NCI-H774 (cell line): ENCODE measurements at places on chromosomes 4 and X.

DNA sequence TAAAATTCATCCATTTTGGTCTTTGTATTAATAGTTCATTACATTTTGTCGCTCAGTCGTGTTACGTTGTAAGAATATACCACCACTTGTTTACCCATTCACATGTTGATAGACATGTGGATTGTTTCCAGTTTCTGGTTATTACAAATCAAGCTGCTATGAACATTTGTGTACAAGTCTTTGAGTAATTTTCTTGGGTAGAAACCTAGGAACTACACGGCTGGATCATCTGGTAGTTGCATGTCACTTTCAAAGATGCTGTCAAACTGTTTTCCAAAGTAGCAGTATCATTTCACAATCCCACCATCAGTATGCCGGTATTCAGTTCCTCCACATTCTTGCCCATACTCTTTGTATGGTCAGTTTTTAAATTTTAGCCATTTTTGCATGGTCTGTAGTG, 98.0 kb downstream of the GASK1B start:
- no peak for DNase-seq

DNA sequence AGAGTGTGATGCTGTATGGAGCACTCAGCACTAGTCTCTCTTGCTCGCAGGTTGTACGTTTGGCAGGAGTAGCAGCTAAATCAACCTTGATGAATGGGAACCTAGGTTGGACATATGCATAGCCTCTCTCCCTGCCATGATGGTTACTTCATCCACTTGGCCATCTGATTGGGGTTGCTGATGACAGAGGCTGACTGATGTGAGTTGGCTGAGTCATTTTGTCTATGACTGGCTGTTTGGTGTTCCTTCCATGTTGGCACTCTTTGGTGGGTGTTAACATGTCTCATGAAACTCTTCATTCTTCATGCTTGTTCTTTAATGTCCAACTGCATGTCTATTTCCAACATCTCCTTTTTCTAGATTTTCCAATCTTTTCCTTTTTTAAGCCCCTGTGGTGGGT, 31.6 kb upstream of the SPARCL1 start:
- DNase-seq = no peak

DNA sequence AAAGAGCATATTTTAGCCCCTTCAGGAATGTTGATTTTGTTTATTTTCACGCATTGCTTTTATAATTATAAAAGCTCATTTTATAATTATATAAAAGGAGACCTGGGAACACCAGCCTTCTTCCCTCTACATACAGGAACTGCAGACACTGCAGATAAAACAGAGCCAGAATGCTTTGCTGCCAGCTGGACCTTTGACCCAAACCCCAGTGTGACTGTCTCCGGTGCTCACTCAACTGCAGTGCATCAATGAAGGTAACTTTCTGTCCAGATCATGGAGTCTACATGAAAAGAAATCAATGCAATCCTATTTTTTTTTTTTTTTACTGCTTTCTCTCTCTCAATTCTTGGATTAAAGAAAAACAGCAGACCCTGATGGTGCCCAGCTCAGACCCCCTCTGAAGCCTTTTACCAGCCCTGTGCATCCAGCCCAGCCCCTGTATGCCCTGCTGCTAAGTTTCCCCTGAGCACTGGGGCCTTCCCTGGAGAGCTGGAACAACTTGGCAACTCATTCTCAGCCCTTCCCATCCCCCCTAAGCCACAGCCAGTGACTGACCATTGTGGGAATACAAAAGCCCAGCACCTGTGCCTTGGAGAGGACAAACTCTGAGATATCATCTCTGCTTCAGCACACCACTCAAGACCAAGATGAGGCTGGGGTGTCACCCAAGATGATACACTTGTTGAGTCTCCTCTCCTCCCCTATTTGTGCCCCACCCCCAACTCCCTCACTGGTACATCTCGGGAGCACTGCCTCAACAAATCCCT, 182.1 kb downstream of the EVC2 start:
- DNase-seq = no peak

DNA sequence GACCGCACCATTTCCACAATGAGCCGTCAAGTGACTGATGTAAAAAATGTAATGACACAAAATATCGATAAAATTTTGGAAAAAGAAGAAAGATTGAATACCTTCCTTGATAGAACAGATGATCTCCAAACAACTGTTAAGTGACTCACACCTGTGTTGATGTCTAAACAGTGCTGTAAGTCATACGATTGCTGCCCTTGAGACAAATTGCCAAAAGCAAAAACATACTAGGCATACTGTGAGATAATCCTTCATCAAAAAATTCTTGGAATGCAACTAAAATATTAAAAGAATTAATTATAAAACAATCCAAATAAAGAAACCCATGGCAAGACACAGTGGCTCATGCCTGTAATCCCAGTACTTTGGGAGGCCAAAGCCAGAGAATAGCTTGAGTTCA, 53.4 kb downstream of the HNRNPD start:
- DNase-seq = no peak

DNA sequence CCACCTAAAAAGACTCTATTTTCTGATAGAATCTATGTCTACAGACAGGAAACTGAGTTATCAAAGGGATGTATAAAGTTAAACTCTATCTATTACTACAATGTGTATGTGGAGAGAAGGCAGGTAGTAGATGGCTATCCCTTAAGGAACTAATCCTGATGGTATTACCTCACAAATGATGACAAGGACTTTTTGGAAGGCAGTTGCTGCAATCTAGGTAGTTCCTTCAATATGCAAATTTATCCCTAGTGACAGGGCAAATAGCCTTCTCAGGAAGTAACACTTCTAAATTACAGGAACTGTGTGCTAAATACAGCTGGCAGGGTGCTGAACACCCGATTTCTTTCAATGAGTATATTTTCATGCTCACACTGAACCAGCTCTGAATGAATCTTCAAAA, 177.4 kb downstream of the COL25A1 start:
- DNase-seq = no peak

GRCh38 chrX:19672222-19672812, 157.0 kb upstream of the MAP3K15 start:
- DNase-seq = no peak

DNA sequence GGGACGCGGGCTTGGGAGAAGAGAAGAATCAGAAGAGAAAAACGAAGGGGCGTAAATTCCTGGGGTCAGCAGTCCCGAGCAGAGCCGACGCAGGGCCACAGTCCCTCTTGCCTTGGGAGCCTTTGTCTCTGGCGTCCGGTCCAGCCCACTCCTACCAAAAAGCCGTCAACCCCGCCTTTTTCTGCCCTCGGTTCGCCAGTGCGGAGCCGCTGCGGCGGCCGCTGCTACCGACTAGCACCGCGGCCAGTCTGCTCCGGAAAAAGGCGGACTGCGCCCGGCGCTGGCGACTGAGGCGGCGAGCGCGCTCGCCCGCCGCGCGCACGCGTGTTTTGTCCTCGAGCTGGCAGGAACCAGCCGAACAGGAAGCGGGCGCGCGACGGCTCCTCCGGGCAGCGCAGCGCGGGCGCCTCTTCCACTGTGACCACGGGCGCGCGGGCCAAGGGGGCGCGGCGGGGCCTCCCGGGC, 502 bp downstream of the HNRNPDL start:
- no peak for DNase-seq

DNA sequence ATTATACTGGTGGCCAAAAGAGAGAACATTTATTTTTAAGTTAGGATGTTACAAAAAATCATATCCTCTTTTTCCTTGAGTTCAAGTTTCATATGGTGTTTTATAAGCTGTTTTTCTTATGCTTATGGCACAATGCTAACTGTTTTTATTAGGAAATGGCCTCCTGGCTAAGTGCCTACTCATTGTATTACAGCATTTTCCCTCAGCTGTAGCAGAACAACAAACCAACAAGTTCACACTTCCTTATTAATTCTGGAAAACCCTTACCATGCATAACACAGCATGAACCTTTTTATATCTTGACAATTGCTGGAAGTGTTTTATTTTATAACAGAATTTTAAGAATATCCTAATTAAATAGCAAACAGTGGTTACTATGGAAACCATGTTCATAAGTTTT, 165.8 kb downstream of the GASK1B start:
- no peak for DNase-seq

- DNase-seq = peak; percentile 35
Measured at GRCh38 chr4:73257234-73257633, 1.4 kb downstream of the ANKRD17 start.

DNA sequence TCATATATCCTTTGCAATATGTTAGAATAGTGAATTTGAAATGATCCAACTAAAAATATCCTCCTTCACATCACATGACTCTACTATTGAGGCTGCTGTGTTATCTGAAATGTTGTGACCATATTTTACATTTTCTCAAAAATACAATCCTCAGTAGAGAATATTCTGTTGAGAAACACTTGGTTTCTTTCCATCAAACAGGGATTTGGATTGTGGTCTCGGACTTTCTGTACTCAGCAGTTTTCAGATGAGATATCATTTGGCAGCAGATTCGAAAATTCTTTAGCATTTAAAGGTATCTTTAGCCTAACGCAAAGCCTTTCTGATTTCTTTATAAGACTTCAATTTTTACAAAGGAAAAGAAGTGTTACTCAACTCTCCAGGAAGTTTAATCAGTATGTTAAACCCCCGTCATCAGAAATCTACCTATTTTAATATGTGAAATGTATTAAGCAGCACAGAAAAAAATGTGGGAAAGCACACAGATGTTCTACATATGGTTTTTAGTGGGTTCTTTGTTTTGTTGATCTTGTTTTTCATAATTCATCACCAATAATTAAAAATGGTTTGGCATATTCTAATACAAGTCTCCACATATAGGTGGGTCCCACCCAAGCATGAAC, 55.4 kb upstream of the ANXA3 start:
- no peak for DNase-seq

- no peak for DNase-seq
Measured at GRCh38 chrX:101460669-101461068, 24.6 kb upstream of the ARMCX4 start.

GRCh38 chr4:72991873-72992272, 77.6 kb downstream of the COX18 start:
- no peak for DNase-seq

DNA sequence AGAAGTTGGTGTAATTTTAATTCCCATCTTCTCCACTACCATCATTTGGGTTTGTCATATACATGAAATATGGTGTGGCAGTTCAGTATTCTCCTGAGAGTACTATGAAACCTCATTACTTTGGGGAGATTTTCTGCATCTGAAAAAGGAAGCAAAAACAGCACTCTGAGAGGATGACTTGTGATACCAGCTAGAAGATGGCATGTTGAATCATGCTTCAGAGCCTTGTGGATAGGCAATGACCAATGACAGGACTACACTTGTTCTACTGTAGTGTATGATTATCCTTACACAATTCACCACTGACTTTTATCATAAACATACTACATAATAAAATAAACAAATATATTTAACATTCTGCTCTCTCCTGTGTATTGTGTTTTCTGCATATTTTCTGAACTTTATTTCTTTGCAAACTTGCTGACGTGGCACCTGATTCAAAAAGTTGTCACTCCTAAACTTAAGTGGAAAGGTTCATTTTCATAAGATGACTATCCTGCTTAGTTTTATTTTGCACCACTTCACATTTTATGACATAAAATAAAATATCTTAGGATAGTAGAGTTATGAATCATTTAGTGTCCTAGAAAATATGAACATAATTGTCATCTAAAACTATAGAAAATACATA, 991.3 kb downstream of the FSTL5 start:
- DNase-seq = no peak
